ENCODE measurements at places on chromosomes 11 and 22.

DNA sequence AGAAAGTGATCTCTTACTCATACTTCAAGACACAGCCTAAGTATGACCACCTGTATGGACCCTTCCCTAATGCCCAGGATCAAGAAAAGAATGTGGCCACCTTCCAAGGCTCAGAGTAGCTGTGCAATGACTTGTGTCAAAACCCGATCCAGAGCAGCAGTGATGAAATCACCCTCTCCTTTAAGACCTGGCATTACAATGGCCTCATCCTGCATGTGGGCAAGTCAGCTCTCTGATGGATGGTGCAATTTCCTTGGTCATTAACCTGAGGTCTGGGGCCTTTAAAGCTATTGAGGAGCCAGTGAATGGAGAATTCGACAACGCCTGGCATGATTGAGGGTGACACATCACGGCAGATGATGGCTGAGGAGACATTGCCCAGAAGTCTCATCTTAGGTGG, 9.1 kb upstream of the TUBA8 start:
- no peak for DNase-seq

- no peak for DNase-seq
Measured at GRCh38 chr11:1503708-1504104, 17.1 kb upstream of the MOB2 start.

GRCh38 chr11:108392353-108392752, 75.0 kb downstream of the C11orf65 start:
- no peak for DNase-seq

GRCh38 chr22:37402184-37402506, 25.1 kb downstream of the ELFN2 start:
- DNase-seq, result no peak

DNA sequence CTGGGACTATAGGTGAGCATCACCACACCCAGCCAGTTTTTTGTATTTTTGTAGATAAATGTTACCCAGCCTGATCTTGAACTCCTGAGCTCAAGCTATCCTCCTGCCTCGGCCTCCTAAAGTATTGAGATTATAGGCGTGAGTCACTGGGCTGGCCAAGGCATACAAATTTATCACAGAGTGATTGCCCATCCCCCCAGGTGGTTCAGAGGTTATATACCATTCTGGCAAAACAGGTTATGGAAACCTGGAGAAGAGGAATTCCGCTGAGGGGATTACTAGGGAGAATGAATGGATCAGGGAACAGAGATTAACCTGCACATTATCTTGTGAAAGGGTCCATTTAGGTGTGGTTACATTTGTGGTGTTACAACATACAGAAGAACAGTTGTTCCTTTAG, 8.1 kb downstream of the ATG13 start:
- DNase-seq, result no peak

- peak; percentile 65 for DNase-seq
Measured at GRCh38 chr11:122494221-122494620, 161.3 kb upstream of the UBASH3B start.

DNA sequence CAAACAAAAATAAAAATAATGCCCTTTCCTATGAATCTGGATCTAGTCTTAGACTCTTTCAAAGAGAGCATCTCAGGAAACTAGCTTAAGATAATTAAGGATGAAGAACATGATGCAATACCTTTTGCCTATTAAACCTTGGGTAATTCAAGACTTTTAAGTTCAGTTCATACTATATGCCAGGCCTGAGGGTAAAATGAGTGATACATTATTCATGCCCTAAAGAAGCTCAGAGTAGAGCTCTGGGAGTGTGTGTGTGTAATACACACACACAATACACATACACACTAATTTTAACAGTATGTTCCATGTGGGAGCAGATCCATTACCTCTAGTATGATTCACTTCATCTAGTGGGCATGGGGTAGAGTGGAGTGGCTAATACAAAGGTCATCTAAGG, 651.4 kb upstream of the CHORDC1 start:
- DNase-seq, result no peak

DNA sequence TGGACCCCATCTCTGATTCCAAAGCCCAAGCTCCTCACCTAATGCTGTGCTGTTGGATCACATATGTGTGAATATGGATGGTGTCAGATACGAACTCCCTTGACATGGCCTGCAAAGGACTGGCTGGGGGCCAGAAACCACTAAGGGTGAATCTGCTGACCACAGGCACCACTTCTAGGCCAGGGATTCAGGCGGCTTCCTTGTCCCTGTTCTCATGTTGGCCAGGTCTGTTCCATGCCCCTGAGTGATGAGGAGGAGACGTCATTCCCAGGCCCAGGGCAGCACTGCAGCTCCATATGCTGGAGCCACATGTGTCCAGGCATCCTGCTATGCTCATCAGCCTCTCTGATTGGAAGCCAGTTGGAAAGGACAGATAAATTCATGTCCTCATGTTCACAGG, 130.0 kb upstream of the BDNF start:
- DNase-seq, result no peak

- DNase-seq, result no peak
Measured at GRCh38 chr11:128625326-128625725, 38.0 kb upstream of the ETS1 start.

GRCh38 chr11:134008634-134009071, 51.9 kb upstream of the IGSF9B start:
- DNase-seq, result no peak

DNA sequence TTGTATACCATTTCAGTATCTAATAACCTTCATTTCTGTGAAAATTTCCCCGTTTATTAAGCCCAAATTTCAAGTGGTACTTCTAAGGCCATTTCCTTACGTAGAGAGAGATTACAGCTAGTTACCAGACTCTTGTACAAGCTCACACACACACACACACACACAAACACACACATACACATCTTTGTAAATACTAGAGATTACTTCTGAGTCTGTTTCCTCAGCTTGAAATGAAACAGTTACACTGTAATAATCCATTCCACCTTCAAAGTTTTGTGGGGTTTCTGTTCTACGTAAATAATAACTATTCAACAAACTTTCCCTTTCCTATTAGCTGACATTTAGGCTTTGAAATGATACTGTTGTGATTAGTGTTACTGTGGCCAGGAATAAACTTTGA, 6.2 kb downstream of the POGLUT3 start:
- no peak for DNase-seq

DNA sequence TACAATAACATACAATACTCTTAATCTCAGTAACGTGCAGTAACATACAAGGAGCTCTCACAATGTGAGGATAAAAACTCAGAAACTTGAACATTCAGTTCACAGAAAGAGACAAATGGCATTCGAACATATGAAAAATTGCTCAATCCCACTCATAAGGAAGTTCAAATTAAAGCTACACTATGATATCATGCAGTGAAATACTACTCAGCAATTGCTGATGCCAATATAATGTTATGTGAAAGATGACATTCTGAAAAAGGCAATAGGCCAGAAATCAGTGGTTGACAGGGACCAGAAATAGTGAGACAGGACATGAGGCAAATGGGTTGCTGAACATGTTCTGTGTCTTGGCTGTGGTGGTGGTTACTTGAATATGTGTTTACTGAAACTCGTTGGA, 33.7 kb upstream of the PITPNB start:
- no peak for DNase-seq

GRCh38 chr11:25408146-25408545, 911.3 kb downstream of the LUZP2 start:
- DNase-seq, result no peak

- DNase-seq, result no peak
Measured at GRCh38 chr22:23274146-23274526, 93.8 kb downstream of the BCR start.

- DNase-seq, result no peak
Measured at GRCh38 chr11:131064373-131064991, 148.2 kb upstream of the SNX19 start.

DNA sequence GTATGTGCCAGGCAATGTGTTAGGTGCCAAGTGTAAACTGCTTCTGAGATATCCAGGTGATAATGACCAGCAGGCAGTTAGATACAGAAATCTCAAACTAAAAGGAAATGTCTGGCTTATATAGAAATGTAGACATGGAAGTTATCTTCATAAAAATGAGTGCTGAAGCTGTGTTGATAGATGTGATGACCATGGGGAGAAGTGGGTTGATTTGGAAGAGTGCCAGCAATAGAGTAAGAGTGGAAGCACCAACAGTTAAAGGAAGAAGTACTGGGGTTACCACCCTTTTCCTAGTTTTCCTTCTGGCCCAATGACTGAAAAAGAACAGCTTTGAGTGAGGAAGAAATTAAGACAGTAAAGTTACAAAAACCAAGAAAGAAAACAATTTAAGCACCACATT, 68.5 kb downstream of the C2CD3 start:
- DNase-seq, result no peak

GRCh38 chr11:71930556-71931244, 1.9 kb downstream of the RNF121 start:
- no peak for DNase-seq

DNA sequence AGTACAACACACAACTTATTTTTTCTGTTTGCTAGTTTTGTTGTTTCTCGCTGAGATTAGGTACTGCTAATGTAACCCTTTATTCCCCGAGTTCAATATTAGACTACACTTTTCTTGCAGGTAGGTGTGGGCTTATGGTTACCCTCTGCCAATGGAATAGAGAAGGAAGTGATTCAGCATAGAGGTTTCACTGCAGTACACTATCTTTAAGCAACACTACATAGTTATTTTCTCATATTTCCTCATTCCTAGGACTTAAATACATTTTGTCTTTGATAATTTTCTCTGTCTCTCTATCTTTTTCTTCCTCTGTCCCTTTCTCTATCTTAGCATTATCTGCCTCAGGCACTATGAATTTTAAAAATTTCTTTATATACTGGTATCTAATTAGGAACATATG, 791.0 kb downstream of the FAM181B start:
- DNase-seq, result no peak

DNA sequence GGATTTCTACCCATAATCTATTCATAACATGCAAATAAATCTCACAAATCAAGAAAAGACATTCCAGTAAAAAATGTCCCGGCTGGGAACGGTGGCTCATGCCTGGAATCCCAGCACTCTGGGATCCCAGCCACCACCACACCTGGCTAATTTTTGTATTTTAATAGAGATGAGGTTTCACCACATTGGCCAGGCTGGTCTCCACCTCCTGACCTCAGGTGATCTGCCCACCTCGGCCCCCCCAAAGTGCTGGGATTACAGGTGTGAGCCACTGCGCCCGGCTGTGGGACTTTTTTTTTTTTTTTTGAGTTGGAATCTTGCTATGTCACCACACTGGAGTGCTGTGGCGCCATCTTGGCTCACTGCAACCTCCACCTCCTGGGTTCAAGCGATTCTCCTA, 4.7 kb downstream of the CHID1 start:
- no peak for DNase-seq

- DNase-seq, result no peak
Measured at GRCh38 chr11:65212226-65212801, 30.6 kb downstream of the CAPN1 start.

- no peak for DNase-seq
Measured at GRCh38 chr11:70548976-70549375, 150.6 kb downstream of the CTTN start.

- DNase-seq, result no peak
Measured at GRCh38 chr11:120662071-120662676, 150.6 kb downstream of the GRIK4 start.

DNA sequence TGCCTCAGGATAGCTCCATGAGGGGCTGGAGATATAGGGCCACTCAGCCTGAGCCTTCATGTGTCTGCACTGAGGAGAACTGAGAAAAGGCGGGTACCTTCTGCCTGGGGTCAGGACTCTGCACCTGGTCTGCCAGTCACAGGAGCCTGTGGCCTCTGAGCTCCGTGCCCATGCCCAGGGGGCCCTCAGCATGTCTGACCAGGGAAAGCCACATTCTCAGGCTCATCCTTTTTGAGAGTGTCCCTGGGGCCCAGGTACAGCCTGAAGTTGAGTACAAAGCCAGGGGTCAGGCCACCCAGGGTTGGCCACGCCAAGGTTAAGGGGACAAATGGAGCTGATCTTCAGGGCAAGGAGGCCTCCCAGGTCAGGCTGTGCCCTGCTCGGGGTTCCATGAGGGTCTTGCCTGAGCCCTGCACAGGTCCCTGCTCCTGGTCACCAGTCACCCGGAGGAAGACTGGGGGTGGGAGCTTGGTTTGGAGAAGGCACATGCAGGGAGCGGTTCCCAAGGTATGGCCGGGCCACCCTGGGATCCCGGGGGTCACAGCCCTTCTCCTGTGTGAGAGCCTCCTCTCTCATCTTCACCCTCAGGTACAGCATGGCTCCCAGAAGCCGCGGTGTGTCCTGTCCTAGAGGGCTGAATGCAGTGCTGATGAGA, 6.0 kb downstream of the DENND6B start:
- DNase-seq, result no peak

DNA sequence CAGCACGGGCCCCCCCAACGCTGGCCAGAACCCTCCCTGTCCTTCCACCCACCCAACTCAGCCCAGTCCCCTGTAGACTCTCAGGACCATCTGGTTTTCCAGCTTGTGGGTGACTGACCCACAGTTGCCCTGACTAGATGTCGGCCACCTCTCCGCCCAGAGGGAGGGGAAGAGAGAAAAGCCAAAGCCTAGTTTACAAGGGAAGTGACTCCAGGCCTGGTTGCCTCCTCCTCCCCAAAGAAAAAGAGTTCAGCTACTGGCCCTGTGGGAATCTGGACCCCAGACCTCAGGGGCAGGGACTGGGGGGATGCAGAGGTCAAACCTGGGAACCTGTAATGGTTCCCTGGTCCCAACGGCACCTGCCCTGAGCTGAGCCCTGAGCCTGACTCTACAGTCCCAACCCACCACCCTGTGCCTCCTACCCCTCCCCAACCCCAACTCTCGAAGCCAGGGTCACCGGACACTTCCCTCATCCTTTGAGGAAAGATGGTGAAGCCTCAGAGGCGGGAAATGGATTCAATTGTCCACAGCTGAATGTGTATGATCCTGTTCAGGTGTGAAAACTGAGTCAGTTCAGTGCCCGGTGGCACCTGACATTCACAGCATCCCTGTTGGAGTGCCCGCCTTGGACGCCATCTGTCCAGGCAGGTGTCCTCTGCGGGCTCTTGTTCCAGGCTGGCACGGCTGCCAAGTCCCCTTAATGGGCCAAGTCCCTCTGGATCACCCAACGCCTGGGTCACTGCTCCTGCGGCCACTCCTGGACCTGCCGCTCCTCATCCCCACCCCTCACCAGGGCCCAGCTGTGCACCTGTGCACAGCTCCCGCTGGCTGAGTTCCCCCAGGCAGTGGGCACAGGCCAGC, 21.0 kb upstream of the WNT7B start:
- no peak for DNase-seq

GRCh38 chr11:60307507-60308195, 19.4 kb upstream of the MS4A6E start:
- no peak for DNase-seq

DNA sequence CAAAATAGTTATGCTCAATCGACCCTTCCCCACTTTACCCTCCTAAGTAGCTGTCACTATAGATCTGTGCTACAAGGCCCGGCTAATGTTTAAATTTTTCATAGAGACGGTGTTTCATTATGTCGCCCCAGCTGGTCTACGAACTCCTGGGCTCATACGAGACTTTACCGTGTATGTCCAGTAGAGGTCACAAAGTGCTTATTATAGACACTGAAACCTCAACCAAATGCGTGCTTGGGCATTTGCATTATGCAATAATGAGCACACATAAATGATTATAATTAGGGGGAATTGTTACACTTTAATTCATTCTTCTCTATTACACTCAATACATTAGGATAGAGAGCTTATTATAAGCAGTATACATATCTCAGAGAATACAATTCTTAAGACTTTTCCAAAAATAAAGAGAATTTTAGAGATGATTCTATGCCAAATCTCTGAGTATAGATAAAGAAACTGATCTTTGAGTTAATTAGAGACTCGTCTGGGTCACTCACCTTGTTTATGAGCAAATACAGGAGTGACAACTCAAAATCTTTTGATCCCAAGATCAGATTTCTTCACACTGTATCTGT, 12.5 kb upstream of the MRPL16 start:
- DNase-seq, result no peak

- DNase-seq, result no peak
Measured at GRCh38 chr11:8757047-8757446, 74.5 kb downstream of the RPL27A start.
